Prostate gland (tissue), 2 donors: ENCODE measurements at places on chromosomes 2 and 18. TPM values are rescaled to one million over a fixed set of nuclear protein-coding genes. Genes with fewer than 3 reads are reported as not detected.

DNA sequence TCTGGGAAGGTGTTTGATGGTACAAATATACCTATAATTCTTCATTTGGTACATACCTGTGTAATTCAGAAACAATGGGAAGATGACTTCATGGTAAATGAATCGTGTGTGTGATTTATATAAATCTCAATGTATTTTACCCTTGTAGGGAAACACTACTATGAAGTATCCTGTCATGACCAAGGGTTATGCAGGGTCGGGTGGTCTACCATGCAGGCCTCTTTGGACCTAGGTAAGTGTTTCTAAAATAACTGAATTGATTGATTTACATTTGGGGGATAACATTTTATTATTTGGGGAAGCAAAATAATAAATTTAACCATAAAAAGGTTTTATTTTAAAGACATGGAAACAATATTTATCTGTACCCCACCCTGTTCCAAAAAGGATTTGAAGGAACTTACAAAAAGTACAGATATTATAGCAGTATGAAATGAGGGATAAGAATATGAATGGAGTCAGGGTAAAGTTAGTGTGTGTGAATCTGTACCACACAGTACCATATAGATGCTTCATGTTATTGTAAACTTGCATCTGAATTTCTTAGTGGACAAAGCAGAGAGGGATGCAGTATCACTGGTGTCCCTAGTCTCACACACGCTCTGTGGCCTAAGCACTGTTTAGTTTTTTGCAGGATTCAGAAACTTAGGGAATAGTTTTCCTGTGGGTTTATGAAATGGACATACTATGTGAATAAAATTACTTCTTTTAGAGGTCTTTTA lies 11.5 kb downstream of the DDX1 start:
- H3K36me3 ChIP-seq = peaks cover 34% of the 10 kb centered on the region
- H3K27ac ChIP-seq = no peak overlapping the region
- no peak overlapping the region for H3K4me3 ChIP-seq
- H3K27me3 ChIP-seq = no peaks in the 10 kb centered on the region
- no peaks in the 10 kb centered on the region for H3K4me1 ChIP-seq
- no peak for DNase-seq

DNA sequence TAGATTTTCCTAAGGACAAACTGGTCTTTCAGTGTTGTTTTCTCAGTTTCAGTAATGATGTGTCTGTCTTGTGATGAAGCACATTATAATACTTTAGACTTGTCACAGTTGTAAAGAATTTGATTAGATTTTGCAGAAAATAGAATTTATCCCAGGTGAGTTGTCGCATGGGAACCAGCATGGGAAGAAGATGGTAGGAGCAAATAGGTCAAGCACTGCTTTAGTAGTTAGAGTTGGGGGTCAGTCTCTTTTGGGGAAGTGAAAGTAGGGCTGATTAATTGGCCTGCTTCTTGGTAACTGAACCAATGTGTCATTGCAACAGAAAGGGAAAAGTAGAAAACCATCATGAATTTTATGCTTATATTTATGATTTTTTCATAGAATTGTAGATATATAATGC lies 153.2 kb upstream of the MYO3B start:
- DNase-seq = no peak
- H3K36me3 ChIP-seq = no peaks in the 10 kb centered on the region
- no peaks in the 10 kb centered on the region for H3K4me1 ChIP-seq
- H3K4me3 ChIP-seq = no peak overlapping the region

DNA sequence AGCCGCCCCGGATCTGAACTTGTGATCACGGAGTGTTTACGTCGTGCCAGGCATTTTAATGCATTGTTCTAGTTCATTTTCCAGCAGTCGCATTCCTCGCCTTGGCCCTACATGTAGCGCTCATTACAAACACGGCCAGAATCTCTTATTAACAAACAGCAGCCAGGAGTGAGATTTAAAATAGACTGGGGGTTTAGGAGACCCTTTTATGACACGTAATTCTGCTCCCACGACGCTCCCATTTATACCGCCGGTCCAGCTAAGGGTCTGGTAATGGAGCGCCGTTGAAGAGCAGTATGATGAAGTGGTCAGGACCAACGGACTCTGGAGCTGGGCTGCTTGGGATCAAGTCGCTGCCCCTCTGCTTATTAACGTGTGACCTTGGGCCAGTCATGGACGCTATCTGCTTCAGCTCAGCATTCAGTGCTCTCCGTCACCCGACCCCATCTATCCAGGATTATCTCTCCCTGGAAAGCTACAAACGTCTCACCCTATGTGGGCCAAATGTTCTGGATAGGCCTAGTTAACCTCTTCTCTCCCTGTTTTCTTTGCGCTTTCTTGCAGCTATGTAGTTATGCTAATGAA lies 745 bp downstream of the MSH2 start:
- H3K36me3 ChIP-seq = no peaks in the 10 kb centered on the region
- peak overlapping the region; percentile 48 for H3K27ac ChIP-seq
- H3K4me1 ChIP-seq = no peaks in the 10 kb centered on the region
- DNase-seq = no peak
- H3K27me3 ChIP-seq = no peaks in the 10 kb centered on the region

GRCh38 chr2:8527676-8528075 lies 154.2 kb upstream of the ID2 start:
- DNase-seq = no peak
- peaks cover 5% of the 10 kb centered on the region for H3K4me1 ChIP-seq
- H3K36me3 ChIP-seq = no peaks in the 10 kb centered on the region
- H3K27ac ChIP-seq = no peak overlapping the region
- no peak overlapping the region for H3K4me3 ChIP-seq

DNA sequence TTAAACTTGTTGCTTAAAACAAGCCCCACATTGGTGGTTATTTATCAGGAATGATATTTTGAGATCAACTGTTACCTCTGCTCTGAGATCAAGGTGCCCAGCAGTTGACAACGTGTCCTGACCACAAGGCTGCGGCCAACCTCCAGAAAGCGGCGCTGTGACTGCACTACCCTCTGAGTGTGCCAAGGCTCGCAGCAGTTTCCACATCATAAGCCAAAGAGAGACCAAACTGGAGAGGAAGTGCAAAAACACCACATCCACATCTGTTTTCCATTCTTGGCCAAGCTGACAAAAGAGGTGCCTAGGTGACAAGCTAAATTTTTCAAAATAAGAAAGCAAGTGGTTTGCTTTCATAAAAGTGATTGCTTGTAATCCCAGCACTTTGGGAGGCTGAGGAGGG lies 410.8 kb upstream of the POU3F3 start:
- H3K4me1 ChIP-seq = no peaks in the 10 kb centered on the region
- no peaks in the 10 kb centered on the region for H3K27me3 ChIP-seq
- no peak for DNase-seq
- H3K4me3 ChIP-seq = no peak overlapping the region

TEX261 gene
- 45.2 TPM for total RNA-seq

MC5R gene
- not detected for total RNA-seq
